ENCODE measurements at places on chromosomes 16 and 17.

DNA sequence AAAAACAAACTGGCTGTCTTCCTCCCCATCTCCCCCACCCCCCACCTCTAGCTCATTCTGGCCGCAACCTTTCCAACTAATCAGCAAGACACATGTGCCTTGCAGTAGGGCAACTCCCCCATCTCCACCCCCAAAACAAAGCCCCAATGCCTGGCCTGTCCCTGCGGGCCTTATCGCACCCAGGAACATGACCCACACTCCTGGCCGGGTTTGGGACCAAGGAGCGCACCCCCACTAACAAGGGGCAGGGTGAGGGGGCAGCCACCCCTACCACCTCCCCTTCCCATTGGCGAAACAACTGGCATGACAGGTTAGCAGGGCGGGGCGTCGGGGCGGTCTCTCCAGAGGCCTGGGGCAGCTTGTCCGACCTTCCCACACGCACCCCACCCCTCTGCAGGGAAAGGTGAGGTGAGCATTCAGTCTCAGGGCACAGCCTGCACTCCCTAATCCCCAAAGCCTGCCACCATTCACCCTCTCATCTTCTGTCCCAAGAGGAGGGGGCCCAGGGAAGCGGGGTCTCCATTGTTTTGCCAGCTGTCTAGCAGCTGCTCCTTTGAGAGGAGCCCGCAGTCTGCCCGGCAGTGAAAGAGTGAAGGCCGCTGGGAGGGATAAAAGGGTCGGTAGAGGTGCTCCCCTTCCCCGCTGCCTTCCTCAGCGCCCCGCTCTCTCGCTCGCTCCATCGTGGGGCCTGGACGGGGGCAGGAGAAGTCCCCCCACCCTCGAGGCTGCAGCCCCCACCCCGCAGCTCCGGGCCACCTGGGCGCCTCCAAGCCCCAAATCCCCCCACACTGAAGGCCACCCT, 765 bp downstream of the MYO18A start:
- DNase-seq: no peak

DNA sequence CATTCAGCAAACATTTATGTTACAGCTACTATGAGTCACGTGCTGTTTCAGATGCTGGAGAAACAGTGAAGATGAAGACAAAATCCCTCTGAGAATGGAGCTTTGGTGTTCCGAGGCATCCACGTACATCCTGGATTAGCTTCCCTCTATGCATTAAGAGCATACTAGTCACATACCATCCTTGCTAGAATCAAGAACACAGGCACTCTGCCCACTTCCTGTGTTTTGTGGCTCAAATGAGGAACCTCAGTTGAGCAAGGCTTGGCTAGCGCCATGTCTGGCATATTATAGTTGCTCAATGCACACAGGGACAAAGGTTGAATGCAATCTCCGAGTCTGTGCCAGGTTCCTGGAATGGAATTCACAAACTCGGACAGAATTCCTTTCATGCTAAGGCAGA, 297.5 kb downstream of the XYLT1 start:
- no peak for DNase-seq

DNA sequence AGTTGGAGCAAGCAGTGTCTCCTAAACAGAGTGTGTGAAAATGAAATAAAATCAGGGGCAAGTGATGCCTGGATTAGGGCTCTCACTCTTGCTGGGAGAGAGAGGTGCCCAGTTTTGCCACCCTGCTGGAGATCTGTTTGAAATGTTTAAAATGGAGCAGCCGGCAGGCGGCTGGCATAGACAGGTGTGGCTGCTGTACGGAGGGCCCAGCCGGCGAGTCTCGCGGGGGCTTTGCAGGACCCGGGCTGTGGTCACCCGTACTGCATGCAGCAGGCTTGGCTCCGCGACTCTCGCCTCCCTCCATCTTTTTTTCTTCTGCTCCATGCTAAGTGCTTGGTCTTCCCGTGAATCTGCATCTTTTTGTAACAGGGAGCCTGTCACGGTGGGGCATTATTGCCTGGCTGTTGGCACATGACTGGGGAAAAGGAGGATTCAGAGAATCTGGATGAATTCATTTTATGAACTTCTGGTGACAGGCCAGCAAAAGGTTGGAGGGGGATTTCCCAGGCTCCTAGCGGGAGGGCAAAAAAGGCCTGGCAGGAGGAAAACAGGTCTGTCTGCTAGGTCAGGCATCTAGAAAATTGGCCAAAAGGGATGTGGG, 1.8 kb downstream of the ZNRF1 start:
- no peak for DNase-seq

DNA sequence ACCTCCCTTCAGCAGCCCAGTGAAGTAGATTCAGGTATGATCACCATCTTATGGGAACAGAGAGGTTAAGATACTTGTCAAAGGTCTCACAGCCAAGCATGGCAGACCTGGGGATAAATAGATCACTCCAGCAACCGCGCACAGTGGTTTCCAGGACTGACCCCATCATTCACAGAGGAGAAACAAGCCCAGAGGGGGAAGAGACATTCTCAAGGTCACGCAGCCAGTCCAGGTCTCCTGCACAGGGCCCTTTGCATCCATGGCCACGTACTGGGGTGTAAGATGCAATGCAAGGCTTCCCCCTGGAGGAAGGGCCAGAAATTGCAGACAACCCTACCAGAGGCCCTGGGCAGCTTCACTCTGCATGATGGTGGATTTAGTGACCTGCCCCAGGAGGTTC, 19.9 kb downstream of the TLE7 start:
- DNase-seq: no peak

DNA sequence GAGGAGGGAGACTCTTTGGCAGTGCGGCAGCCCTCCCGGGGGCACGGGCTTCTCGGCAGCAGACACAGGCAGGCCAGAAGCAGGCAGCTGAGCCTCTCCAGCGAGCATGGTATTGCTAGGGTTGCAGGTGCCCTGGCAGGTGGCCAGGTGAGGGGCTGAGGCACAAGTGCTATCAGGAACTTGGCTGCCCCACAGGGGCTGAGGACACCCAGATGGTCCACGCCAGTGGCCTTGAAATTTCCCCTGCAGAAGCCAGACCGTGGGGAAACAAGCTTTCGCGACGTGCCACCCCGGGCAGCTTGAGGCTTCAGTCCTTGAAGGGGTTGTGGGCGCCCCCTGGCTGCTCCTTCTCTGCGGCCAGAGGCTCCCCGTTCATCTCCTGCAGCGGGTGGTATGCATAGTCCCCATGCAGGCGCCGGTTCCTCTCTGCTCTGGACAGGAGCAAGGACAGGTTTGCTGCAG, 8.5 kb downstream of the NAGPA start:
- no peak for DNase-seq

- DNase-seq: no peak
These were observed 44.3 kb downstream of the FZD2 start for GRCh38 chr17:44601539-44601938.
